ENCODE measurements at places on chromosomes 1 and 21.

DNA sequence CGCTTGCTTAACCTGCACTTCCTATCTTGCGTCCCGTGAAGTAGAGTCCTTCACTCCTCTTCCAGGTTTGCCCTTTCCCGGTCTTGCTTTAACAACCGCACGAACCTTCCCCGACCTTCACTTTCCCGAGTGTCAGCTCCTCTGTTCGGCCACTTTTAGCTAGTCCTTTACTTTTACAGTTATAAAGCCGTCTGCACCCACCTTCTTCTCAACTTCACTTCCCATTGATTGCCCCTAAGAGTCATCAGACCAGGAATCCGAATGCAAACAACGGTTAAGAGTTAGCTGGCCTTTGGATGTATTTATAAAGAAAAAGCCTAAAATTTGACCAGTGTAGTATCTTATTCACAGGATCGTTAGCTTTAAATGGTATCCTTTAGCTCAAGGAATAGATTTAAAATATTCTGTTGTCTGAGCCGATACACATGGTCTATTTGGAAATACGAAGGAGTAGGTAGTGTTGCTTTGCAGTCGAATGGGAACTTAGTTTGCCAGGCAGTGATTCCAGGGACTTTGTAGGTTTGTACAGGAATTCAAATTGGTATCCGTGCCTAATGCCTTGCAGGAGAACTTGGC, 1.4 kb downstream of the PPP2R5A start:
- DNase-seq = peak; percentile 33

DNA sequence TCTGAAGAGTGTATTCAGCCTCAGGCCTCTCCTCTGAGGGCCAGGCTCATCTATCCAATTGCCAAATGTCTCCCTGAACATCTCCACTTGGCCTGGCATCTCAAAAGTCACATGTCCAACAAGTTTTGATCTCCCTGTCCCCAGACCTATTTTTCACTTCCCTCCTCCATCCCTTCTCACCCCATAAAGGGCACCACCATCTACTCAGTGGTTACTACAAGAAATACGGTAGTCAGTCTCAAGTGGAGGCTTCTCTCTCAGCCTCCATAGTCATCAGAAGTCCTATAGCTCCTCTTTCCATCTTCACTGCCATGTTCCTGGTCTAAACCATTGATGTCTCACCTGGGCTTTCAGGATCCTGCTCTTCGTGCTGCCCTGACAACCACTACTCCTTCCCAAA, 82.5 kb upstream of the EDN2 start:
- no peak for DNase-seq

- no peak for DNase-seq
Observed at GRCh38 chr1:227944931-227945890, 2.5 kb downstream of the WNT9A start.

- no peak for DNase-seq
Observed at GRCh38 chr1:208748387-208749165, 504.4 kb upstream of the PLXNA2 start.

DNA sequence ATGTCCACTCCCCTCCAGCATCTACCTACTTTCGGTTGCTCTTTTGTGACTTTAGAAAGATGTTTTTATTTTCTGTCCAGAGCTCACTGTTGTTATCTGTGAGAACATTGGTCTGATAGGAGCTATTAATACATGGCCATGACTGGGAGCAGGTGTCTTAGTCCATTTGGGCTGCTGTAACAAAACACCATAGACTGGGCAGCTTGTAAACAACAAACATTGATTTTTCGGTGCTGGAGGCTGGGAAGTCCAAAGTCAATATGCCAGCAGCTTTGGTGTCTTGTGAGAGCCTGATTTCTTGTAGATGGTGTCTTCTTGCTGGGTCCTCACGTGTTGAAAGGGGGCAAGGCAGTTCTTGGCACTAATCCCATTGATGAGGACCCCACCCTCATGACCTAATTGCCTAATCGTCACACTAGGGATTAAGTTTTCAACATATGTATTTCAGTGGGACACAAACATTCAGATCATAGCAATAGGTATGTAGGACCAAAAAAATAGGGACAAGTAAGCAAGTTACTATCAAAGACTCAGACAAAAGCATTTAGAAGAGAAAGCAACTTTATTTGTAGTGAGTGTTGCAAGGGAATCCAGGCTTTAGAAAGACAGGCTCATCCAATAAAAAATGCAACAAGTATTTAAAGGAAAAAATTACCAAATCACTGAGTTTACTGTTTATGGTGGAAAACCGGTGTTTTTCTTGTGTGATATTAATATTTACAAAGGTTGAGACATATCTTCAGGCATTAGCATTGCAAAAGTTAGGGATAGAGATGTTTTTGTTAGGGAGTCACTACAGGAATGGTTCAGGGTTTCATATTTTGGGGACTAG, 55.2 kb upstream of the WDR26 start:
- no peak for DNase-seq

Measured in DMS 273 treated with DMSO at 0.1 percent for 48 hours (cell line).